ENCODE measurements at places on chromosomes 13 and 19.

DNA sequence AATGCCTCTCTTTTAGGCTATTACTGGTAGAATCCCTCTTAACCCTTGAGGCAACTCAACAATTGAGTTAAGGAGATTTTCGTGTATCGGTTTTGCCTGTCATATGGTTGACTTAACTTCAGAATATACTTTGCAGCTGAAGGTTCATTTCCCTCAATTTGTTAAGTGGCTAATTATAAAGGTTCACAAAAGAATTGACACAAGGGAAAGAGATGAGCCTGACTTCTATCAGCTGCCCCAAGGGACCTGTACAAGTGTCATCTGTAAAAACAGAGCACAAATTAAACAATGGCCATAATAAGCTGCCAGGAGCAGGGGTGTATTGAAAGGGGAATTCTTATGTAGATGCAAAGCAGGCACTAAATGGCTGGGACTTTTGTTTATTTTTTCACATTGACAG is 334.8 kb upstream of the OBI1 start:
- no peak for DNase-seq

- no peak for DNase-seq
Measured at GRCh38 chr19:20167651-20168122, 673 bp downstream of the ZNF486 start.

DNA sequence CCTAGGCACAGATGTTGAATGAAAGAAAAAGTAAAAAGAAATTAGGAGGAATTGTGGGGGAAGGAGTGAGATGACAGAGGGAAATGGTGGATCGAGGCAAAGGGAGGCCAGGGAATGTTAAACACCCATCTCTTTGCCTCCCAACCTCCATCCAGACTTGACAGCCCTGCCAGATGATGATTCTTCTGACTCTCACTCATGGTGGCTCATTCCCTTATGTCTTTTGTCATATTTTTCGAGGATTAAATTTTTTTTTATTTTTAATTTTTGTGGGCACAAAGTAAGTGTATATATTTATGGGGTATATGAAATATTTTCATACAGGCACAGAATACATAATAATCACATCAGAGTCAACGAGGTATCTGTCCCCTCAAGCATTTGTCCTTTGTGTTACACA is 42.8 kb downstream of the ADGRE1 start:
- no peak for DNase-seq

DNA sequence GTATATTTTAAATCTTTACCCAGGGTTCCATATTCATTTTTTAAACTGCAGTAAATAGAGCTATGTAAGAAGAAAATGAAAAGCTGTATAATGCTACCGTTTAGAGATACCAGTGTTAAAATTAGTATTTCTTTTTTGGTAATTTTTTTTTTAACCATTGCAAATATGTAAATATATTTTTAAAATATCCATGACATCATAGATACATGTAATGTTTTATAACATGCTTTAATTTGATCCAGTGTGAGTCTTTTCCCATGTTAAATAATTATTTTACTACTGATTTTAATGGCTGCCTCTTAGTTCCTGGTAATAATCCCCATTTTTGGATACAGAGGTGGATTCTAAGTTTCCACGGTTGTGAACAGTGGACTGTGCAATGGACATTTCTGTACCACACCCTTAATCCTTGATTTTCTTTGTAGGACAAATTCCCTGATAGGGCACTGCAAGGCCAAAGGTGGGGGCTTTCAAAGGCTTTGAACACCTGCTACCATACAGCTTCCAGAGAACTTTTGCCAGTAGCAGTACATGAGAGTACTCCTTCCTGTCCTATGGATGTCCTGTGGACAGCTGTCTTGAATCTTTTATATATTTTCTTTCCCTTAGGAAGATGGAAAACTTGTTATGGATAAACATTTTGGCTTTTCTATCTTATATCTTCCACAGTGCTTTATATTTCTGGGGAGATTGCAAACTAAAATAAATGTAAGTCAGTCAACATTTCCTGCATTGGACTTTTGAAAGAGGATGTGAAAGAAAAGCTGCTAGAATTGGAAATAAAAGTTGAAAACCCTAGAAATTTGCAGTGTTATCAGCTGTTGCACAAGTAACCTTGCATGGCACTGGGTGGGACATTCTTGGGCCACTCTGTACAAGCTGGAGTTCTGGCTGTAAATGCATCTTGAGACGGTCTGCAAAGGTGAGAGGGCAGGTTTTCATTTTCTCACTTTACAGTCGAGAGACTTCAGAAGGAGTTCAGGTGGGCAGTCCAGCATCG is 46.8 kb downstream of the ARHGEF7 start:
- DNase-seq = no peak

DNA sequence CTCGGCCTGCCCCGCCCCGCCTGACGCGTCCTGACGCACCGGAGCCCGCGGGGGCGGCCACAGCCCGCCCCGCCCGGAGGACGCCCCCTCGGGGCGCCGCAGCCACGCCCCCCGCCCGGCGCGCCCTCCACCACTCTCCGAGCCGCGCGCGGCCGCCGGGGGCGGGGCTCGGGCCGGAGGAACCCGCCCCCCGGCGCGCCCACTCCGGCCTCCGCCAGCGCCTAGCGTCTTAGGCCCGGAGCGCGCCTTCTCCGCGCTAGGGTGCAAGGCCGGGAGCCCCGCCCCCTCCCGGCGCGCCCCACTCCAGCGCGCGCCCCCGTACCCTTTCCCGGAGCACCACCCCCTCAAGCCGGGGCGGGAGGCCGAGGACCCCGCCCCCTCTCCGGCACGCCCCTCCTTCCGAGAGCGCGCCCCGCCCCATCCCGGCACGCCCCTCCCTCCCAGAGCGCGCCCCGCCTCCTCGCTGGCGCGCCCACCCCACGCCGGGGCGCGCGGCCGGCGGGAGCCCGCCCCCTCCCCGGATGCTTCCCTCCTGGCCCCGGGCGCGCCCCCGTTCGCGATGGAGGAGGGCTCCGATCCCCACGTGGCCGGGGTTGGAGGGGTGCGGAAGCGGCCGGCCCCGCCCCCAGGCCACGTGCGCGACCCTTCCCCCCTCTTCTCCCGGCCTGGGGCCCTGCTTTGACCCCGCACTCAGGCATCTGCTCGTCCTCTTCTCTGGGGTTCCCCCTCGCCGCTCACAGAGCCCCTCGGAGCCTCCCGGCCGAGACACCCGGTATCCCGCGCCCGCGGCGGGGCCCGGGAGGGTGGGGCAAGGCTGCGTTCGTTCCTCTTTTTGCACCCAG is 480 bp upstream of the KLF16 start:
- peak; percentile 95 for DNase-seq

GRCh38 chr13:101624210-101624922 is 171.9 kb downstream of the ITGBL1 start:
- DNase-seq = no peak

GRCh38 chr19:55094456-55095259 is 19.0 kb downstream of the EPS8L1 start:
- no peak for DNase-seq

GRCh38 chr19:35987571-35987896 is 7.5 kb upstream of the SDHAF1 start:
- DNase-seq = no peak

- no peak for DNase-seq
Measured at GRCh38 chr13:43783820-43784219, 3.0 kb downstream of the ENOX1 start.

DNA sequence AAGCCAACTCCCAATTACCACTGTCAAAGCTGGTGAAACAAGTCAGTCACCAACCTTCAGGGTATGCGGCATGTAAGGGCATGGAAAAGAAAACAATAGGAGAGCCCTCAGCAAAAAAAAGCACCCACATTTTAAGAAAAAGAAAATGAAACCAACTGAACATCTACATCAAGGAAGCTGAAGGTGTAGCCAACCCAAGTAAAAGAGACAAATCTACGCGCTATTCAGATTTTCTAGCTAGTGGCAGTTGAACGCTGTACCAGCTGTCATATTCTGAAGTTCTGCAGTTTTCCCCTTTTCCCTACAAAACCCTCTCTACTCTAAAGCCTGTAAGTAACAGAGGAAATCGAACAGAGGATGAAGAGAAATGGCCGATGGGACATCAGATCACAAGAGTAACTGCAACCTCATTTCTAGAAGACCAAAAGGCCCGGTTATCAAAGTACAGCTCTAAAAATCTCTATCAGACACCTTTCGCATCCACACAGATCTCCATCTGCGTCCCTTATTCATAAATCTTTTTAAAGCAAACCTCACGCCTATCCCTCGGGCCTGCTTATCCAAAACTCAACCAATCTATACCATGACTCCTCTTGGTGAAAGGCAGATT is 1.4 kb downstream of the MYCBP2 start:
- no peak for DNase-seq

- no peak for DNase-seq
Measured at GRCh38 chr13:42990291-42991232, 1.5 kb downstream of the EPSTI1 start.

- DNase-seq = peak; percentile 83
Measured at GRCh38 chr19:913080-913748, at the start of gene R3HDM4. R3HDM4 (minus strand) TSS chr19:913219; CDS start chr19:913157, 62 bp downstream.
